T-helper 2 cell (primary cell): ENCODE measurements at places on chromosomes 2 and 18.

GRCh38 chr2:8315531-8316165 is 366.2 kb upstream of the ID2 start:
- DNase-seq = no peak

DNA sequence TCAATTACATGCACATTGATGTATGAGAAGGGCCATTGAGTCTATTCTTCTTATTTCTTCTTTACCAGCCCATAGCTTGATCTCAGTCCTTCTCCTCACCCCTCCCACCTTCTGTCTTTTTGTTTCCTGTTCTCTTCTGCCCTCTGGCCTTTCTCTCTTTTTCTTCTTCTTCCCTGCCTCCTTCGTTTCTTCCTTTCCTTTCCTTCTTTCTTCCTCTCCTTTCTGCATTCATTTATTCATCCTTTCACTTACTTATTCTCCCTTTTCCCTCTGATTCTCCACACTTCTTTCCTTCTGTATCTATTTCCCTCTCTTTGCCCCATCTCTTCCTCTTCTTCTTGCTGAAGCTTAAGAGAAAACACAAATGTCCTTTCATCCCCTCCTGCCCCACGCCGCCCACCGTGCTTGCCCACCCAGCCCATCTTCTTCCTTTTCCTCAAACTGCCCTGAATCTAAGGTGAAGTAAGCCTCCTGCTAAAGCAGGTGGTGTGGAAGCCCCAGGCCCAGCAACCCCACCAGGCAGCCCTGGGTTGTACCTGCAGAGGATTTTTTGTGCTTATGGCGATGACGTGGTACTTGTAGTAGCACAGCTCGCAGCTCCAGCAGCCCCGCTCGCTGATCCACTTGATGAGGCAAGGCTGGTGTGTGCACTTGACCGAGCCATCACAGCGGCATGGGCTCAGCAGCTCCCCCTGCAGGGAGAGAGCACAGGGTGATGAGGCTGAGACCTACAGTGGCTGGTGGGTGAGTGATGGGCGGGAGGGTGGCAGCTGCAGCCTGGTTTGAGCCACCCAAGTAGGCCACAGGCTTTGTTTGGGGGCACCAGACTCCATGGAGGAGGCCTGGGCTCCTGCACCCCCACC is 89.0 kb downstream of the MARCHF4 start:
- peak; percentile 39 for DNase-seq

DNA sequence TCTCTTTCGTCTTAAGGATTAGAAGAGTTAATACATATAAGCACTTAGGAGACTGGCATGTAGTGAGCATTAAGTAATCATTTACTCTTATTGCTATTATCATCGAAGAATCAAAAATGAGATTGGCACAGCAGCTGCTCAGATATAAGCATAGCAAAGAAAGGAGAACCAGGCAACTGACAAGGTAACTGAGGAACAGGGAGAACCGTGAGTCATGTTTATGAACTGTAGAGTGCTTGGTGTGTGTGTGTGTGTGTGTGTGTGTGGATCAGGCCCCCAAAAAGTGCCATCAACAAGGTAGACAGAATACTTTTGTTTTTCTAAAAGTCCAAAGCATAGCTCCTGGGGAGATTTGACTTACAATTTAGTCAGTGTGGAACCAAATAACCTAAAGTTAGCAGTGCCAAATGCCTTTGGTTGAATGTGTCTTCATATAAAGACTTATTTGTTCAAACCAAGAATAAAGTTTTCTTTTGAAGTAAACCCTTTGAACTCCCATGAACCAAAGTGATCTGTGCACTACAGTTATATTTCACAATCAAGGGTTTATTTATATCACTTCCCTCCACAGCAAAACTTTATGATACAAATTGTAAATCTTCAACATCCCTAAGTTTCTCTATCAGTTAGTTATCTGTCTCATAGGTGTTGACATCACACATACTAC is 660.6 kb downstream of the NYAP2 start:
- no peak for DNase-seq

DNA sequence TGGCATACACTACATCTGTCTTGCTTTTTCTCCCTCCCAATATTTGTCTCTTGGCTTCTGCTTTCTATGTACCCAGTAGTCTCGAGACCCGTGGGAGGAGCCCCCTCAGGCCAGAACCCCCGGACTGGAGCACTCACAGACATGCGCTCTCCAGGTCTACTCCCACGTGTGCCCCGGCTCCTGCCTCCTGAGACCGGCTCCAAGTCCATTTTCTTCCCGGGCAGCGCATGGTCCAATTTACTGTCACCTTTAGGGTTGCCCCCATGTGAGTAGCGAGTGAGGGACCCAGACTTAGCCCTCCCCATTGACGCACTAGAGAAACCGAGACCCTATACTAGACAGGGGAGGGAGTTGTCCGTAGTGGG is 11.8 kb upstream of the TEX51 start:
- no peak for DNase-seq

GRCh38 chr18:50194631-50195532 is at the start of gene MYO5B:
MYO5B (minus strand) TSS chr18:50195147; CDS start chr18:50194793, 354 bp downstream.
- peak; percentile 19 for DNase-seq

GRCh38 chr2:43879261-43879660 is 40.5 kb downstream of the ABCG8 start:
- no peak for DNase-seq

DNA sequence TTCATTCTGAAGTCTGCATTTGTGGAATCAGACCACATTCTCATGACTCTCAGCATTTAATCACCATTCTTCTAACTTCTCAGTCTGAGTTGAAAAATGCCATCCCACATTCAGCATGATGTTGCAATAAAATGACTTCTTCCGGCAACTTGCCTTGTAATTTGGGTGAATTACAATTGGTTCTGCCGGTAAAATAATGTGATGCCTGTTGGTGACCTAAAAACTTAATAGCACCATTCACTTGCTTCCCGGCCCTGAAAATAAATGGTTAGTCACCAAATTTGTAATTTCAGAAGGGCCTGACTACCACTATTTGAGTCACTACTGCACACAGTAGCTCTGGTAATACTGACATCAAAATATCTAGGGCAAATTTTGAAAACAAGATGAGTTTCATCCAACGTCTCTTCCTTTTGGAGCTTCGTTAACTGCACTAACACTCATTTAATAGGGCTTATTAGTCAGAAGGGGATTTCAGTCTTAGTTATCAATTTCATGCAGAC is 637.1 kb upstream of the CHAC2 start:
- no peak for DNase-seq

DNA sequence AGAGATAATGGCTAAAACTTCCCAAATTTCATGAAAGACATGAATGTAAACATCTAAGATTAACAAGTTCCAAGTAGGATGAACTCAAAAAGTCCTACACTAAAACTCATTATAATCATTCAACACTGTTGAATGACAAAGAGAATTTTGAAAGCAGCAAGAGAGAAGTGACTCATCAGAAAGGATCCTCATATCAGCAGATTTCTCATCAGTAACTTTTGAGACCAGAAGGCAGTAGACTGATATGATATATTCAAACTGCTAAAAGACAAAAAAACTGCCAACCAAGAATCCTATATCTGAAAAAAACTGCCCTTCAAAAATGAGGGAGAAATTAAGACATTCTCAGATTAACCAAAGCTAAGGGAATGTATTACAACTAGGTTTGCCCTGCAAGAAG is 130.6 kb upstream of the OTX1 start:
- DNase-seq = no peak

DNA sequence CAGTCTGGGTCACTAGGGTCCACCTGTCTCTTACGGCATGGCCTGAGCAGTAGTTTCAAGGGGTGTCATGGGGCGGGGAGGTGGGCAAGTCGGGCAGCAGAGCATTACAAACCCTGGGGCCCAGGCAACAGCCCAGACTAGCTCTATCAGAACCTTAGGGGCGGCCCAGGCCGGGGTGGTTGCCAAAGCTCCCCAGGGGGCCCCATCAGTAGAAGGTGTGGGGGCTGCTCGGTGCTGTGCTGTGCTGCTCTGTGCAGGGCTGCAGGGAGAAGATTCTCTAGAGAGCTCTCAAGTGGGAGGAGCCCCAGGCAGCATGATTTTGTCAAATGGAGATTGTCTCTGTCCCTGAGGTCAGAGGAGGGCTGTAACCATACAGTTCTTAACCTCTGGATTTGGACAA is 36.4 kb upstream of the SLC14A1 start:
- no peak for DNase-seq

DNA sequence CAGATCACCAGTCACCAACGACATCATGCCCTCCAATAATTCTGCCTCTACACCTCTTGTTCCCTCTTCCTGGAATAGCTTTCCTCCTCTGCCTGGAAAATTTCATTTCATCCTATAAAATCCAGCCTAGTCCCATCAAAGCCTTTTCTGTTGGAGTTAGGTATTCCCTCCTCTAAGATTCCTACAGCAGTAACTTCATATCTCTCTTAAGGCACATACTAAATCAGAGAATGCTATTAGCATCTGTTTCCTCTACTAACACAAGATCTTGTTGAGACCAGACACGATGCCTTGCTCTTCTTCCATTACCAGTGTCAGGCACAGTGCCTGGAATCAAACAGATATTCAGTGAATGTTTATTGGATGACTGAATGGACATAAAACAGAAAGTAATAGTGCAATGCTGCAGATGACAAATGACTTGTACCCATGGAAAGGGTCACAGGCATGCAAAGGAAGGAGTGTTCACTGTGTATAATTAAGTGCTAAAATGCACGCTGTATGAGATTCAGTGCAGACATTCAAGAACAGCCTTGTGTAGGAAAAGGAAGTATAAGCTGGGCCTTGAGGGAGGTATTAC is 342.0 kb upstream of the ACVR2A start:
- no peak for DNase-seq

DNA sequence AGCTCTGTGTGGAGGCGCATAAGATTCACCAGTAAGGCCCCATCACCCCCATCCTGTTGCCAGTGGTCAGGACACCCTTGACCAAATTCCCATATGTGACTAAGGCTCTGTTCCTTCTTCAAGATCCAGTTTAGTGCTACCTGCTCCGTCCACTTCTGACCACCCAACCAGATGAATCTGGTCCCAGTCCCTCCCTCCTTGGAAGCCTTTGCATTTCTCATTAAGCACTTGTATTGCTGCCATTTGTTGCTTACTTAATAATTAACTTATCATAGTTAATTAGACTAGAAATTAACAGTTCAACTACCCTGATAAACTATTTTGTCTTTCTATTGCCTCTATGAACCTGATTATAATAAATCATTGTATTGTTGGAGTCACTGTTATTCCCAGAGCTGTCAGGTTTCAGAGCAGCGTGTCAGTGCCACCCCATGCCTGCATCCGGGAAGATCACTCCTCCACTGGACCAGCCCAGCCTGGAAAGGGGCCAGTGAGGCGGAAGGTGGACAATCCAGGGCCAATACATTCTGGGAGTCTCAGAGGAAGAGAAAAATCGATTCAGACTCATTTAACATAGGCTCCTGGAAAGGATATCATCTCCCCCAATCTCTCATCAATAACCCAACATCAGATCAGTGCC is 9.5 kb upstream of the NAT8 start:
- no peak for DNase-seq

GRCh38 chr2:69084492-69084891 is 71.5 kb downstream of the ANTXR1 start:
- no peak for DNase-seq

- no peak for DNase-seq
Observed at GRCh38 chr2:43418680-43419079, 177.2 kb downstream of the THADA start.

GRCh38 chr2:102072741-102073140 is 69.8 kb upstream of the IL1R1 start:
- no peak for DNase-seq

DNA sequence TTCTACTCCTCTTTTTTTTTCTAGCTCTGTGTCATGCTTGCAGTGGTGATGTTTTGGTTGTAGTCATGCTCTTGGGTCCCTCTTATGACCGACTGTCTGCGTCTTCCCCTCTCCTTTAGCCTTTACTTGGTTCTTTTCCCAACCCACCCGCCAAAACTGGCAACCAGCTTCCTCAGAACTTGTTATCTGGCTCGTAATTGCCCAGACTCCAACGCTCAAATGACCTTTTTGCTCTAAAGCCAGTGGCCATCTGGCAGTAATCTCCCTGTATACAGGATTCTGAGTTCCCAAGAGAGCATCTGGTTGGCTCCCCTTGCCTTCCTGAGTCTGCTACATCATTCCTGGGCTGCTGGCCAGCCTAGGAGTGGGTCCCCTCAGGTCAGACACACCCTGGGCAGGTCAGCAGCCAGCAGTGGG is 147.2 kb downstream of the MGAT5 start:
- no peak for DNase-seq

GRCh38 chr2:160388464-160389263 is 104.9 kb downstream of the RBMS1 start:
- no peak for DNase-seq

- DNase-seq = no peak
Observed at GRCh38 chr2:224151161-224151560, 112.1 kb upstream of the SERPINE2 start.

- no peak for DNase-seq
Observed at GRCh38 chr2:128280901-128281321, 37.8 kb downstream of the HS6ST1 start.

- DNase-seq = peak; percentile 19
Observed at GRCh38 chr2:212537726-212538304, 787 bp downstream of the ERBB4 start.

DNA sequence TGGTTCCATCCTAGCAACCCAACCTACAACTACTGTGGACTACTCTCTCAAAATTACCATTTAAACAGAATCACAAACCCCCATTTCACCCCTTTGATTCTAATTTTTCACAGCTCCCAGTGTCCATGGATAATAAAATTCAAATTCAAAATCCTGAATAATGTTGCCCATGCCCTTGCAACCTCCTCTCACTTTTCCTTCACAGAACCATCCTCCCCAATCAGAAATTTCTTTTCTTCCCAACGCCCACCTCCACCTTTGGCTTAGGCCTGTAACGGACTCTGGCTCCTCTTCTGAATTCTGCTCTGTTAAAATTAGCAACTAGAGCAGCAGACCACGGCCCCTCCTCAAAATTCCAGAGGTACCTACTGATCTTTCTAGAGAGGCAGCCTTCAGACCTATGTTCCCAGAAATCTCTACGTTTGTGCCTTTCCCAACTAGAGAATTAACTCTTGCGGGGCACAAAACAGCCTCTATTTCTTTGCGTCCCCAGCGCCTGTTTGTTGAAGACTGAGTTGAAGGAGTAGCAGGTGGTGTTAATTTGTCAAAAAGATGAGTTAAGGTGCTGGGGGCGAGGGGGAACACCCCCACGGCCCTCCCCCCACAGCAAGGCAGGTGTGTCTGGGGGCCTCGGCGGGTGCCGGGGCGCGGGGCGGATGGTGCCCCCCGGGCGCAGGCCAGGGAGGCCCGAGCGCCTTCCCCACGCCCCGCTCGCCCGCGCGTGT is 428 bp upstream of the MAP3K20 start:
- DNase-seq = no peak
